ENCODE measurements at places on chromosomes 1 and 21.
A peak's percentile ranks its signal among the peaks of the same experiment; 100 is the strongest.

- DNase-seq = peak; percentile 59
Observed at GRCh38 chr1:232767305-232768074, 37.7 kb upstream of the MAP10 start.

DNA sequence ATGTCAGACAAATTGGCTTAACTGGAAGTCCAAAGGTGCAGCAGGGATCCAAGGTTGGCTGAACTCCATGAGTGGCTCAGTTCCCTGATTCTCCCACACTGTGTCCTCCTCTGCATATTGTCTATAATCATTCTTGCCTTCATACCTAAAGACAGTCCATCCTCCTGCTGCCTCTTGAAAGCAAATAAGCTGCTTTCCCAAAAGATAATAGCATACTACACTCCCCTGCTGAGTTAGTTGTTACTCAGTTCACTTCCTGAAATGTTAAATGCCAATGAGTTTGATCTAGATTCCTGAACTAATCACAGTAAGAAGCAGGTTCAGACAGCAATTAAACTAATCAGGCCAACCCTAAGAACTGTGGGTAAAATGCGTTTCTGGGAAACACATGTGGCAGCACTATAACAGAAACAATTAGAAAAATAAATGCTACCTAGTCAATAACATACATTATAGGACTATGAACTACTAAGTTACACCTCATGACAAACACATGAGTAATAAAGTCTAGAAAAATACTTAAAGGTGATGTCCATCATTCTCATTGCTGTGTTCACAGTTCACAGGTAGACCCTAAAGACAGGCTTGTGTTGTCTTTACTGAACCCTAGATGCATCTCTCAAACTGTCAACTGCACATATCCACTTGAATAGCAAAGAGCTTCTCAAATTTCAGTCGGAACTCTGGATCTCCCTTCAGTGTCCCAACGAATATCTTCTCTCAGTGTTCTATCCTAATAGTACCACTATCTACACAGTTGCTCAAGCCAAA lies 50.8 kb upstream of the BOLA1 start:
- DNase-seq = peak; percentile 33

- DNase-seq = no peak
Observed at GRCh38 chr1:157235307-157235706, 97.1 kb upstream of the ETV3 start.

GRCh38 chr1:155005076-155006011 lies 2.7 kb downstream of the ZBTB7B start:
- DNase-seq = no peak

DNA sequence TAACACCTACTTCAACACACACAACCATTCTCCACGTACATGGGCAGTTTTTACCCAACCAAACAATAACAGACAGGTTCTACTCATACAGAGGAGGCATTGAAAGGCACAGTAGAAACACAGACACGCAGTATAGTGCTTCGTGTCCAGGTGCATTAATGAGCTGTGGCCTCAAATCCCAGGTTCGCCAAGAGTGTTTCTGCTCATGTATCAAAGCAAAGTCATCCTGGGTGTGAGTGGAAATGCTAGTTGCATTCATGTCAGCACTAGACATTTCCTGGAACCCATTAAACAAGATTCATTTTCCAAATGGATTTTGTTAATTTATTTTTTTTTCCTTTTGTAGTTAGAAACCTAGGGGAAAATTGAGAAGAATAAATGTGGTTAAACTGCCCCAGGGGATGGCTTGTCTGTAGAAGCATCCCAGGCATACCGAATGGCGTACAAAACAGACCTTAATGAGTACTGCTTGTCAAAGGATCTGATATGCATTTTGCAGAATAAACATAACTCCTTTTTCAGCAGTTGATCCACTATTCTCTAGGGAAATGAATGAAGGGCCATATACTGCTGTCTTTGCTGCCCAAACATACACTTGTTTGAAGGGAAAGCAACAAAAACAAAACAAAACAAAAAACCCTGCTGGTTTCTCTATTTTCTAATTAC lies 298.6 kb upstream of the ST6GALNAC5 start:
- no peak for DNase-seq

GRCh38 chr1:119865627-119866026 lies 30.7 kb downstream of the ADAM30 start:
- peak; percentile 69 for DNase-seq

GRCh38 chr1:53637511-53638359 lies 101.2 kb downstream of the GLIS1 start:
- no peak for DNase-seq

GRCh38 chr1:110155878-110156522 lies 5.7 kb downstream of the SLC6A17 start:
- peak; percentile 74 for DNase-seq

GRCh38 chr1:181947441-181947840 lies 114.1 kb downstream of the ZNF648 start:
- no peak for DNase-seq

DNA sequence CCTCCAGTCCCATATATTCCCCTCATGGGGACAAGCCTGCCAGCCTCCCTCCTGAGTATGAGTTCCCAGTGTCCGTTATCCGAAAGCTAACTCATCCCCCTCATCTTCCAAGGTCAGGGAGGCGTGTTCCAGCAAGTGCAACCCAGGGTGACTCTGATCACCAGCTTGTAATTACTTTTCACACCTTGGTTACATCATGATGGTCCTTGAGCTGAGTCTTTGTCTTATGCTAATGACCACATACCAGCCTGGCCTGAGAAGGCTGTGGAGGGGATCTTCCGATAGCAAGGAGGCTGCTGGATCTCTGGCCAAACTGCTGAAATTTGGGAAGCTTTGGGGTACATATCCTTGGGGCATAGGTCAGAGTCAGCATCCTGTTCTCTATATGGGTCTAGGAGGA lies 99.6 kb downstream of the DDX20 start:
- no peak for DNase-seq

GRCh38 chr1:202621446-202621845 lies 88.8 kb downstream of the SYT2 start:
- no peak for DNase-seq

DNA sequence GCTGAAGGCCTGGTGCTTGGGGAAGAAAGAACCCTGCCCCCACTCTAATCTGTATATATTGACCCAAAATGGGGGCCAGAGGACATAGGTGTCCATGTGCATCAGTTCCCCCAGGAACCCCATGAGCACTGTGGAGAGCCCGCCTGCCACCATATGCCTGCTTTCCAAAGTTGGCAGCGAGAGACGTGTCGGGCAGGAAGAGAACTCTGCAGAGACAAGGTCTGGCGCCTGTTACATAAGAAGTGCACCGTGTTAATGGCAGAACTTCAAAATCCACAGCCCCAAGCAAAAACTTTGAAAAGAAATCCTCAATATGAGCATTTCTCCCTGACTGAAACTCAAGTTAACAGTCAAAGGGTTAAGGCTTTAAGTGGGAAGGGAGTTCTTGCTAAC lies 8.0 kb downstream of the CTNNBIP1 start:
- no peak for DNase-seq

DNA sequence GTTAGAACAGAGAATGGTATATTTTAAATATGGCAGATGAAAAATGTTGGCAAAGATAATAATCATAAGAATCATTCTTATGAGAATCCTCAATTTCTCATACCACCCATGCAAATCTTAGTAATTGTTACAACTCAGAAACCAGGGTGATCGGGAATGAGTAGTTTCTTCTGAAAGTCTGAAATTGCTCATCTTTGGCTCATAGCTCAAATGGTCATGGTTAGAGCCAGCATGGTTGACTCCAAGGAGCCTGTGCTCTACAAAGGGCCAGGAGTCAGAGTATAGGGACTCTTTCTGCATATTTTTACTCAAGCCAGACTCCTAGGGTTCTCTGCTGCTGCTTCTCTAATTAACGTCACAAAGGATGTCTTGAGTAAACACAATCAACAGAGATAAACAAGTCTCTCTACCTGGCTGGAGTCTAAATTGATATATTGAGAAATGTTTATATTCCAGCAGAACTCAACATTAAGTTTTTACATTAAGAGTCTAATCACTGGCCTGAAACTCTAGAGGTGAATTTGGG lies 1.9 kb upstream of the ETV3 start:
- no peak for DNase-seq

DNA sequence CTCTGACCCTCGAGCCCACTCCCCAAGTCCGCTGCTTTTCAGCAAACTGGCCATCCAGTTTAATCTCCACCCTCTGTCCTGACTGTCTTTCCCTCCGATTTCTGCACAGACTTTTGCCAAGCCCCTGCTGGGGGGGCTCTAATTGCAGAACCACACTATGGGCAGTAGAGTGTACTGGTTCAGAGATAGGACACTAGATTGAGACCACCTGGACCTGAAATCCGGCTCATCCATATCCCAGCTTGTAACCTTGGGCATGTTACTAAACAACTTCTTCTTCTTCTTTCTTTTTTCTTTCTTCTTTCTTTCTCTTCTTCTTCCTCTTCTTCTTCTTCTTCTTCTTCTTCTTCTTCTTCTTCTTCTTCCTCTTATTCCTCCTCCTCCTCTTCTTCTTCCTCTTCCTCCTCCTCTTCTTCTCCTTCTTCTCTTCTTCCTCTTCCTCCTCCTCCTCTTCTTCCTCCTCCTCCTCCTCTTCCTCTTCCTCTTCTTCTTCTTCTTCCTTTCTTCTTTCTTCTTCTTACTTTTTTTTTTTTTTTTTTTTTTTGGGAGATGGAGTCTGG lies 7.7 kb downstream of the LRRC71 start:
- no peak for DNase-seq

GRCh38 chr1:161839591-161839990 lies 73.5 kb downstream of the ATF6 start:
- no peak for DNase-seq

DNA sequence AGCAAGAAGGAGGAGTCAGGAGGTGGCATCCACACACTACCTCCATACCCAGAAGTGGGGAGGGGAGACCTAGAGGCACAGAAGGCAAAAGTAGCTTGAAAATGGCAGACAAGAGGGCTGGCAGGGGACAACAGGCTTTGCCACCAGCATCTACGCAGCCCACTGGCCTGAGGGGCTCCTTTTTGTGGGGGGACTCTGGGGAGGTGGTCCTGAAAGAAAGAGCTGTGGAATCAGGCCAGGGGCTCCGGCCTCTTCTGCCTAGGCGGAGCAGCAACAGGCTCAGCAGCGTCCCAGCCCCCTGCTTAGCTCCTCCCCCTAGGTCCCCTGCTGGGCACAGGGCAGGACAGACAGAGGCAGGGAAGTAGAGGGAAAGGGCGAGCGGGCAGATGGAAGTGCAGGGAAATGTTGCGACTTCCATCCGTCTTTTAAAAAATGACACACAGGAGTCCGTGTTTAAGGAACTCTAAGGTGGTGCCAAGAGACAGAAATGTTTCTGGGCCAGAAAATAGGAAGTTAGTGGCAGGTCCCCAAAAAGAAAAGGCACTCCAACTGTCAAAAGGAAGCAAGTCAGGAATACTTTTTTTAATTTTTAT lies 10.0 kb upstream of the LEFTY2 start:
- DNase-seq = no peak

GRCh38 chr1:11569551-11569950 lies 84.7 kb downstream of the FBXO2 start:
- no peak for DNase-seq

GRCh38 chr1:203641503-203641890 lies 14.9 kb downstream of the ATP2B4 start:
- no peak for DNase-seq
